ENCODE measurements at places on chromosomes 7 and 10.

- no peak for DNase-seq
Measured at GRCh38 chr10:118966076-118966849, 63.3 kb upstream of the NANOS1 start.

DNA sequence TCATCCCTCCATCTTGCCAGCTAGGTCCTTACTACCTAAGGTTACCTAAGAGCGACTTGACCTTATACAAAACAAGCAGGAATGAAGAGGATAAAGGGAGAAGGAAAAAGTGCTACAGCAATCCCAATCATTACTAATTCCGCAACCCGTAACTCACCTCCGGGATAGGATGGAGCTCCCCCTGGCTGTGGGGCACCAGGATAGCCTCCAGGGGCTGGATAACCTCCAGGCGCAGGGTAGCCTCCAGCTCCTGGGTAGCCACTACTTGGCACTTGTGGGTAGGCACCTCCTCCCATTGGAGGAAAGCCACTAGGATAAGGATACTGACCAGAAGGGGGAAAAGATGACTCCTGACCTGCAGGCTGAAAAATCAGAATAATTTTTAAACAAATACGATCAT, 15.8 kb downstream of the ANXA7 start:
- DNase-seq = no peak

GRCh38 chr7:20190560-20191390, 26.4 kb downstream of the MACC1 start:
- DNase-seq = no peak

GRCh38 chr7:134018306-134018705, 108.8 kb upstream of the LRGUK start:
- DNase-seq = no peak

DNA sequence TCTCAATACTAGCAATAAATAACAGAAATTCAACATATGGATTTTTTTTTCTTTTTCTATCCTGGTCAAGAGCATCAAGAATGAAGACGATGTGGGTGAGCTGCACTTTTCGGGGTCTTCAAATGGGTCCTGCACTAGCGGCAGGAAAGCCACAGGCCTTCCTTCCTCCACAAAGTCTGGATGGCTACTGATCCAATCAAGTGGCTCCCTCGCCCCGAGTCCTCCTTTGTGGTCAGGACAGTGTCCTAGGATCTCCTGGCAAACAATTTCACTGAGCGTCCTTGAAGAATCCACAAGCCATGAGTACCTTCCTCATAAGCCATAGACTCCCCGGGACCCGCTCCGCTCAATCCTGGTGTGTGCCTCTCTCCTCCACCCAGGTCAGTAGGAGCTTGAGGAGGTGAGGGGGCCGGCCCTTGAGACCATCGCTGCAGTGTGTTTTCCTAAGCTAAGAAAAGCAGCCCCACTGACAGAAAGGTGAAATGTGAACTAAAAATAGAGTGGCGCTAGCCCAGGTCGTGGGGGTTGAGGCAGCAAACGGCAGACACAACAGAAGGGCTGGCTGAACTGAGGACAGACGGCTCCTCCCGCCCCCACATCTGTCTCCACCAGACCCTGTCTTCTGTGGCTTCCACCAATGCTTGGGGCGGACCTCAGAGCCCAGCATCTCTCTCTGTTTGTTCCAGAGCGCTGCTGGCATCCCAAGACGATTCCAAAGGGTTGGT, 202.3 kb downstream of the HERPUD2 start:
- DNase-seq = no peak
